ENCODE measurements at places on chromosomes 7 and 10.

- DNase-seq = no peak
These were observed 6.2 kb upstream of the IFIT2 start for GRCh38 chr10:89295597-89295996.

GRCh38 chr10:50533296-50533695 is 90.5 kb downstream of the SGMS1 start:
- no peak for DNase-seq

- no peak for DNase-seq
These were observed 239.5 kb downstream of the REEP3 start for GRCh38 chr10:63760708-63761047.

DNA sequence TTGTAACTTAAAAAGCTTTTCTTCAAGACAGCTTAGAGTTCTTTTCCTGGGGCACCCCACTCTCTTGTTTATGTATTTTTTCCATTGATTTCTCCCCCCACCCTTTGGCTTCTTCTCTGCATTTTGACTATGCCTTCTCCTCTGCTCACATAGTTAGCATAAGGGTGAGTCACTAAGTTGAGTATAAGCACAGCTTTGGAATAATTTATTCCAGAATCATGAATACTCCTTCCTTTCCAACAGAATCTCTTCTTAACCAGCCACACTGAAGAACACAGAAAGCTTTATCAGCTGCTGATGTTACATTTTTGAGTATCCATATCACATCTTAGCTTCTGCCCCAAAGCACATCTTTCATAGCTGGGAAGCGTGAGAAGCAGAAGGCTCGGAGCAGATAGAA is 449.5 kb upstream of the MKI67 start:
- DNase-seq = no peak

GRCh38 chr7:99459087-99459486 is 6.9 kb downstream of the ATP5MF start:
- peak; percentile 53 for DNase-seq

- DNase-seq = no peak
These were observed 674 bp upstream of the OSBPL3 start for GRCh38 chr7:24980534-24981170.
